ENCODE measurements at places on chromosomes 2 and 18.
A peak's percentile ranks its signal among the peaks of the same experiment; 100 is the strongest.

DNA sequence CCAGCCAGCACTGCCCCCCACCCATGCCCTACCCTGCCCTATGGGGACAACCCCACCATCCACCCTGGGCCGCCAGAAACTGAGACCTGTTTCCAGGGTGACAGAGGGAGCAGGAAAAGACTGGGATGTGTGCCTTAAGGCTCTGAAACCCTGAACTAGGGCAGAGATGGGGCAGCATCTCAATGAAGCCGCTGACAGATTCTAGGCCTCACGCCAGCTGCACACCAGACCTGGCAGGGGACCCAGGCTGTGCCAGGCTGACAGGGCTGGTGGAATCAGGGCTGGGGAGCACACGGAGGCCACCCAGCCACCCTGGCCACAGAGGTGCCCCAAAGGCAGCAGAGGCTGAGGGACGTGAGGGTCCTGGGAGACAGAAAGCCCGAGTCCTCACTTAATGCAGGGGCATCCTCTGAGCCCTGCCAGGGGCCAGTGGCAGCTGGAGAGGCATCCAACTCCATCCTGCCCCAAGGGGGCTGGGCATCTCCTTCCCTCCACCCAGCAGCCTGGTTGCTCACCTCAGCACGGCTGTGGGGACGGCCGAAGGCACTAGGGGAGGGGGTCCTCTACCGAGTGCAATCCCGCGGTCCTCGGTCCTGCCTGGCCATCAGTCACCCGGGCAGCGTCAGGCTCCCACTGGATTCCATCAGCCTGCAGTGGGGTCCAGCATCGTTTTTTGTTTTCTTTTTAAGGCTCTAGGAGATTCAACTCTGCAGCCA lies 169.2 kb downstream of the ZFP36L2 start:
- DNase-seq, result no peak

DNA sequence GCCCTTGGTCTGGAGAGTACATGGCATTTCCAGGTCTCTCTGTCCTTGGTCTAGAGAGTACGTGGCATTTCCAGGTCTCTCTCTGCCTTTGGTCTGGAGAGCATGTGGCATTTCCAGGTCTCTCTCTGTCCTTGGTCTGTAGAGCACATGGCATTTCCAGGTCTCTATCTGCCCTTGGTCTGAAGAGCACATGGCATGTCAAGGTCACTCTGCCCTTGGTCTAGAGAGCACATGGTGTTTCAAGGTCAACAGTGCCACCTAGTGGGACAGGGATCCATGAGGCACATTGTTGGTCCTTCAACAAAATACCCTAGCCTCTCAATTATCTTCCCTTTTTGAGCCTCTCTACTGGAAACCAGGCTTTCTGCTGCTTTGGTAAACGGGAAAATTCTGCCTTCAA lies 250.2 kb downstream of the OTX1 start:
- no peak for DNase-seq

DNA sequence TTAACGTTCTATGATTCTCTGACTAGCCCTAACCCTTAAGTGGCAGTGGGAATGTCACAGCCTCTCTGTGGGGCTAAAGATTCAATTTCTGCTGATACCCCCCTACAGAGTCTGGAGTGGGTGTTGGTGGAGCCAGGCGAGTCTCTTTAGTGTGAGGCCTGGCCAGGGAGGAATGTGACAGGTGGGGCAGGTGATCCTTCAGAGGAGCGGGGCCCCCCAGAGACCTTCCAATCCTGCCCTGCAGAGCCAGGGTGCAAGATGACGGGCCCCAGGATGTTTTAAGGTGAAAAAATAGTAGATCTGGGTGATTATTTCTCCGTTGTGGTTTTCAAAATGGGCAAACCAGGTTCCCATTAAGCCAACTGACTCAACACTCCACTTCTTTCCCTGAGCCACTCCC lies 28.2 kb upstream of the DNMT3A start:
- no peak for DNase-seq

DNA sequence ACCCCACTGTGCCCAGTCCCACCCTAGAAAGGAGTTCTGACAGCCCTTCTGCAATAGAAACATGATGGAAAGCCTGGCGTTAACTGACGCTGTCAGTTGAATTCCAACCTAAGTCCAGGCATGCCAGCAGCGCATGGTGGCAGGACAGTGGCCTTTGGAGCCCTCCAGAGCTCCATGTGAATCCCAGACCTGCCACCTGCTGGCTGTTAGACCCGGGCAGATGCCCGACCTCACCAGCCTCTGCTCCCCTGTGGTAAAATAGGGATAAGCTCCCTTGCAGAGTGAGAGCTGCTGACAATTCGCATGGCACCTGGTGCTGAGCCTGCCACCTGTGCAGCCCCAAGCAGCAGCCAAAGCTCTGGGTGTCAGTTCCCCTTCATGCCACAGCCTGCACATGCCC lies 138.6 kb downstream of the LOXHD1 start:
- DNase-seq, result no peak

DNA sequence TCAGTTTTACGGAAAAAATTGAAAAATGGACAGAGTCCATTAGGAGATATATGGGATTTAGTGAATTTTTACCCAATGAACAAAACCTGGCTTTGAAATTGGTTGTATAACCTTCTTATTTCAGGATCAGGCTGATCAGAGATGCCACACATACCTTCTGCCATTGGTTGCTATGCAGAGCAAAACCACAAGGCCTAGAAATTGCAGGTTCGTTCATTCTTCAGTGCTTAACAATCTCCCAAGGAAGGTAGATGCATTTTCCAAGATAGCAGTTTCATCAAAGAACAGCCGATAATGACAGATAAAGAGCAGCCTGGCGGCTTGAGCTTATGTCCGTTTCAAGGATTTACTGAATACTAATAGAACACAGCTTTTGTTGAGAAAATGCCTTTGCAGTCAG lies 868.8 kb downstream of the EPHA4 start:
- DNase-seq, result peak; percentile 17

- DNase-seq, result no peak
Measured at GRCh38 chr18:9716780-9717563, 8.9 kb downstream of the RAB31 start.

DNA sequence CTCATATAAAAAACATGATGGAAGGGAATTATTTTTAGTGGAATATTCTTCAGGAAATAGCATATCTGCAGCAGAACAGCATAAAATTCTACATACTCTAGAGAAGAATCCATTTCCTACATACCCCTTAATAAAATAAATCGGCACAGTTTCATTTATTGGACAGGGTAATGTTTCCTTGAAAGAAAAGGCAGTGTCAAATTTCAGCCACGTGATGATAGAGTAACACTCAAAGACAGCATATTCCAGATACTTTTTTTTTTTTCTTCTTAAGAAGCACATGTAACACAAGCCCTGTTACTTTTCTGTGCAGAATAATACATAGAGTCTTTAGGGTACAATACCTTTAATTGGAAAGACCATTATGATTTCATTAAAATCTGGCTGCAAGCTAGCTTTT lies 204.4 kb downstream of the SRBD1 start:
- DNase-seq, result no peak
